SK-N-MC (cell line): ENCODE measurements at places on chromosomes 7 and 10.
A peak's percentile ranks its signal among the peaks of the same experiment; 100 is the strongest.

DNA sequence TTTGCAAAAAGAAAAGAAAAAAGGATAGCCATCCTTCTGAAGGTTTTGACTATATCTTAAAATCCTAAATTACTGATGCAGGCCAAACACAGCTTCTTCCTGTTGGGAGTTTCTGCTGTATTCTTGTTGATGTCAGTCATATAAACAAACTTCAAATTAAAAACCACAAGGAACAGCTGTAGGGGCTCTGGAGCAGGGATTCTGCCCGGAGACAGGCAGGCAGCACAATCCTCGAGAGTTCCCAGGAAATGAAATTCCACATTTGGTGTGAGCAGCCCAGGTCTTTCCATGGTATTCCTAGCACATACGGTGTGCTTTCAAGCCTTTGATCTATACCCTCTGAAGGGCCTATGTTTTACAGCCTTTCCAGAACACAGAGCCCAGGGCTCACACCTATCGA, 43.2 kb downstream of the INSYN2A start:
- no peak for DNase-seq

DNA sequence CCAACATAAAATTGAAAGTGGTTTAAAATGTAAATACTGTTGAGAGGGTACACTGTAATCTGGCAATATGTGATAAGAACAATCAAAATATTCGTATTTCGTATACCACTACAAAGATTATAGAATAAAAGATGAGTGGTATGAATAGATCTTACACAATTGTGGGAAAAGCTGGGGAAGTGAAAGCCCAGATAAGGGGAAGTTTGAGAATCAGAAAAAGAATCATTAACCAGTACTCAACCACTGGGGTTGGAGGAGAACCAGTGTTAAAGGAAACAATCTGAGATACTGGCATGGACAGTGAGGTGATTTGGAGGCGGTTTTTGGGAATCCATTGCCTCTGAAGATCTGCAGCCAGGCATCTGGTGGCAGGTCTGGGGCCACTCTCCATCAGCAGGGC, 59.7 kb upstream of the CDK14 start:
- DNase-seq, result no peak

- DNase-seq, result peak; percentile 61
These were observed 65.3 kb upstream of the ARID5B start for GRCh38 chr10:61835946-61836887.

- no peak for DNase-seq
These were observed 23.0 kb downstream of the GNAT3 start for GRCh38 chr7:80488851-80489370.

DNA sequence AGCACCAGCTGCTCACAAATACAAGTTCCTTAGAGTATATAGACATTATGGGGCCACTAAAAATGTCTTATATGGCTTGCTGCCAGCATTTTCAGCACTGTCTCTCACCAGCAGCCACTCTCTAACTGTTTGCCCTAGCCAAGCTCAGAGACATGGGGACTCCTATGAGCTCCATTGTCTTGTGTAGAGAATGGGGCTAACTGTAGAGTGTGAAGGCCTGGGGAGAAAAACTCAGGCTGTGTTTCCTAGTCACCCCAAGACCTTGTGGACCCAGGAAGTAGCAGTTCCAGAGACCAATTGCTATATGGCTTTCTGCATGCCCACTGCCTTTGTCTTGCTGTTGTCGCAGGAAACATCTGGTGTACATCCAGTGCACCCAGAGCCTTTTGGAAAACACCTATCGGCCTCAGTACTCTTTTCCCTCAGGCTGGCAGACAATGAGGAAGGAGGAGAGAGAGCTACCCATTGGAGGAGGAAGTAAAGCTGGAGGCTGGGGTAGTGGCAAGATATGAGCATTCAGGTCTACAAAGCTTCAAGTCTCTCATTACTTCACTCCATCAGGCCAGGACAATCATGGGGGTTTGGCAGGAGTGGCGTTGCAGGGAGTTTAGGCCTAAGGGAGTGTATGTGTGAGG, 28.4 kb downstream of the ENTPD1 start:
- no peak for DNase-seq

- DNase-seq, result no peak
These were observed 82.0 kb downstream of the FGFR2 start for GRCh38 chr10:121516093-121516865.

DNA sequence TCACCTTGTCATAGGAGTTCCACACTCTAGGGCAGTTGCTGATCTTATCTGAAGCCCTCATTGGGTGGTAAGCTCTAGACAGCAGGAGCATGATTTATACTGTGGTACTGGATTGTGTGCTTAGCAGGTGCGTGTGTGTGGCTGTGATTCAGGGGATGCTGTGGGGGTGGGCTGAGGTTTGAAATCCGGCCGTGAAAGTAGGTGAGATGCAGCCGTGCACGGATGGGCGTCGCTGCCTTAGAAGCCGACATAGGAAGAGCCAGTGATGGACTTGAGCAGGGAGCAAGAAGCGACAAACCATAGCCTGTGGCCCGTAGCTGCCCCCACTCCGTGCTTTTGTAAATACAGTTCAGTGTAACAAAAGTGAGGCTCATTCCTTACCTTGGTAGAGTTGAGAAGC, 38.2 kb downstream of the PROSER2 start:
- DNase-seq, result no peak

- no peak for DNase-seq
These were observed 70.8 kb downstream of the FRMD4A start for GRCh38 chr10:14259696-14260566.

- DNase-seq, result no peak
These were observed 568.1 kb upstream of the LRRN3 start for GRCh38 chr7:110522761-110523200.

DNA sequence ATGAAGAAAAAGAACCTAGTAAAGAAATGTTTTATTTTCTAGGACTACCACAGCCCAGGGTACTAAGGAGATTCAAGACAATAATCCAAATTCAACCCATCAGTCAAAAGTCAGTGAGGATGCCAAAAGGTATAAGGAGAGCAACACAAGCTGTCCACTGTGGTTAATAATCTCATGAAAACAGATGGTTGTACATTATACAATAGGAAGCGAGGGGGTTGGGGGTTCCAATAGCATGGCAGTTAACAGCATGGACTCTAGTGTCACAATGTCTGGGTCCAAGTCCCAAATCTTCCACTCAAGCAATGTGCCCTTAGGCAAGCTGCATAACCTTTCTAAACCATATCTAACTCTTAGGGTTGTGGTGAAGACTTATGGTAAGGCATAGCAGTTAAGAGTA, 35.1 kb downstream of the BRAF start:
- peak; percentile 18 for DNase-seq

DNA sequence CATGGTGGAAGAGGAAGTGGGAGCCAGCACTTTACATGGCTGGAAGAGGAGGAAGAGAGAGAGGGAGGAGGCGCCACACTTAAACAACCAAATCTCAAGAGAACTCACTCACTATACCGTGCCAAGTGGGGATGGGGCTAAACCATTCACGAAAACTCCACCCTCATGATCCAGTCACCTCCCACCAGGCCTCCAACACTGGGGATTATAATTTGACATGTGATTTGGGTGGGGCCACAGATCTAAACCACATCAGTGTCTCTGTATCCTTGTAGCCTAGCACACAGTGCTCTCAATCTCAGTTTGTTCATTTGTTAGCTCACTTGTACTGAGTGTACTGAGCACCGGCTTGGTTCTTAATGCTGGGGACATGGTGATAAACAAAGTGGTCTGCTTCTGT, 228.3 kb downstream of the BUB3 start:
- no peak for DNase-seq

DNA sequence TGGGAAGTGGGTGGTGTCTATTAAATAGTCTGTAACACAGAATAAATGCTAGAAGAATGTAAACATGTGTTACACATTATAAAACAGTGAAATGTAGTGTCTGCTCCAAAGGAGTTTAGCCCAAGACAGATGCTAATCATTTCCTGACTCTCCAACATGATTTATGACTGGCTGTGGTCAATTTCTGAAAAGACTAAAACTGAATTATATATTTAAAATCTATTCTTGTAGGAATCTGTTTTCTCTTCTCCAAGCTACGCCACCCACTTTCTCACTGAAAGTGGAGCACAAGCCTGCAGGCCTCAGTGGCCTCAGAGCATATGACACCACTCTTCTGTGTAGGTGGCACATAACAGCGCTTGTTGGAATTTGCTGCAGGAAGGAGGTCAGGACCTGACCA, 44.4 kb downstream of the CTTNBP2 start:
- no peak for DNase-seq

GRCh38 chr10:2121929-2122328, 384.6 kb upstream of the ADARB2 start:
- no peak for DNase-seq

GRCh38 chr10:12388671-12389070, 39.3 kb downstream of the CAMK1D start:
- DNase-seq, result no peak

GRCh38 chr7:132053871-132054270, 497.4 kb upstream of the PODXL start:
- no peak for DNase-seq

DNA sequence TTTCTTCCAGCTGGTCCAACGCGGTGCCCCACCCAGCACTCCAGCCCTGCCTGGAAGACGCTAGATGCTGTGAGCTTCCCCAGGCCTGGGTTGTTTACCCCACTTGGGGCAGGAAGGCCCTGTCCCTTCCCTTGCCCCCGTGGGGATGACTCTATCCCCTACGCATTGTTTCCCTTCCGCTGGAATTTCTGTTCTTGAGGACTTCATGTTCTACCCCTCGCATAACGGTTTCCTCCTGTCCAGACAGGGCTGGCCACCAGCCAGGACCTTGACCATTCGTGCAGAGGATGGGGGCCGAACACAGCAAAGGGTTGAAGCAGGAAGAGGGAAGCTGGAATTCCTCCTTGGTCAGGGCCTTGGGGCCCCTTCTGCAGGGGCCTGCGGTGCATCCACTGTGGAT, 14.7 kb upstream of the SERPINE1 start:
- DNase-seq, result no peak

- DNase-seq, result no peak
These were observed 54.8 kb downstream of the MICALL2 start for GRCh38 chr7:1404460-1404809.

DNA sequence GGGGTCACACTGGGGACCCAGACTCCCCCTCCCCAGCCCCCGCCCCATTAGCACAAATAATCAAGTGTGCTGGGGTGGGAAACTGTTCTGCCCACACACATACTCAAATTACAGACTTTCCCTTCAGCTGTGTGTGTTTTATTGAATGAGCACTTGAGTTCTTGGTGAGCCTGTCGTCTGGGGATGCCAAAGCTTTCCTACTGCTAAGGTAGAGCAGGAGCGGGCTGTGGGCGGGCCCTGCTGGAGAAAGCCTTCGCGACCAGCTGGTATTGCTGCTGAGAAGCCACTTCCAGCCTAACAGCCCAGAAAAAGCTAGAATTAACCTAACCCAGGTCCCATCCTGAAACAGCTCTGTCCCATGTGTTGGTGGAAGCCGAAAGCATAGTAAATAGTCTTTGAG, 87.0 kb upstream of the KMT2E start:
- no peak for DNase-seq
